ENCODE measurements at places on chromosomes 4 and X.

DNA sequence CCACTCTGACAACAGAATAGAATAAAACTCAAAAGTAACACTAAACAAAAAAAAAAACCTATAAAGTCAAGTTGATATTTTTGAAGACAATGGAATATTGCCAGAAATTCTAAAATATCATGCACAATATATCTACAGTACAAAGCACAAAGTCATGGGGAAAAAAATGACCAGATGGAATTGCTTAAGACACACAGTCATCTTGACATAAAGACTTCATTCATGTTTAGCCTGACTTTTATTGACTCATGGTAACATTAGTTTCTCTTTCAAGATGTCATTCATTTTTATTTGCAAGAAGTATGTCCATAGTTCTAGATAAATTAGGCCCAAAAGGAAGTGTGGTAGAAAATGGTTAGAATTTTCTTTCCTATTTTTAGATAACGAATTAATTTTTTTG lies 259.1 kb downstream of the CAMK2D start:
- no peak for DNase-seq

- DNase-seq: peak; percentile 36
These were observed 111.2 kb downstream of the ELOVL6 start for GRCh38 chr4:110087070-110087708.

GRCh38 chrX:150303386-150304097 lies 59.6 kb upstream of the MAMLD1 start:
- DNase-seq: no peak

- peak; percentile 46 for DNase-seq
These were observed 83.9 kb upstream of the SPANXB1 start for GRCh38 chrX:140918398-140919038.

DNA sequence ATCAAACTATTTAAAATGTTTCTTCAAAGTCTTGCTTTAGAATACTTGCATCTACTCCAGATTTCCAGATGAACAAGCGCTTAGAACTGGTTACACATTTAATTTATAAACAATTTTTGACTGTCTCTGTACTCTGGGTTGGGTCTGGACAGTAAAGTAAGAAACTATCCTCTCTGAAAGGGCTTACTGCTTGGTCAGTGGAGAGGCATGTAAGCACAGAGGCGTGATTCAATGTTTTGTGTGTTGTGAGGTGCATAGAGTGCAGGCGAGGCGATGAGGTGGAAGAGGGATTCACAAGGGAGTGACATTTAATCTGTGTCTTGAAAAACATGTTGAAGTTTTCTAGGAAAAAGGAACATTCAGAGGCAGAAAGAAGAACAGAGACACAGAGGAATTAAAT lies 231.4 kb downstream of the VEGFC start:
- DNase-seq: no peak
